ENCODE measurements at places on chromosomes 1 and 21. TPM values are rescaled to one million over a fixed set of nuclear protein-coding genes. Genes with fewer than 3 reads are reported as not detected.

CD34 gene
- 18.7 TPM for total RNA-seq

MIXL1 gene
- 0.13 TPM for total RNA-seq

B3GALT5 gene
- not detected for total RNA-seq

OR2T5 gene
- total RNA-seq: not detected

DYRK3 gene
- 22.4 TPM for total RNA-seq

FCRL5 gene
- not detected for total RNA-seq

ODF2L gene
- total RNA-seq: 98.0 TPM

SRSF11 gene
- 228 TPM for total RNA-seq

PLA2G2C gene
- not detected for total RNA-seq

NPR1 gene
- 3.7 TPM for total RNA-seq

PUSL1 gene
- total RNA-seq: 22.9 TPM

KRTAP12-2 gene
- total RNA-seq: not detected

AADACL3 gene
- total RNA-seq: not detected

HES3 gene
- total RNA-seq: not detected

CLEC20A gene
- total RNA-seq: not detected

TRABD2B gene
- total RNA-seq: not detected

VTCN1 gene
- not detected for total RNA-seq

SMIM1 gene
- total RNA-seq: 0.66 TPM

RAP1GAP gene
- 0.07 TPM for total RNA-seq

COL8A2 gene
- total RNA-seq: 3.6 TPM

MYOG gene
- total RNA-seq: not detected

DMBX1 gene
- total RNA-seq: not detected

TMPRSS15 gene
- not detected for total RNA-seq

ZSWIM5 gene
- total RNA-seq: 0.65 TPM

BTBD8 gene
- total RNA-seq: 2.1 TPM

CR1 gene
- total RNA-seq: not detected

NEK2 gene
- total RNA-seq: 28.3 TPM

LIN28A gene
- not detected for total RNA-seq

GBP6 gene
- total RNA-seq: not detected

CLCA1 gene
- not detected for total RNA-seq

ABCB10 gene
- total RNA-seq: 28.9 TPM

DRAXIN gene
- total RNA-seq: 0.93 TPM

KRTAP22-1 gene
- not detected for total RNA-seq

CHAF1B gene
- total RNA-seq: 8.2 TPM

SEC16B gene
- total RNA-seq: 0.40 TPM

TRIM63 gene
- total RNA-seq: not detected

TEX38 gene
- not detected for total RNA-seq

BATF3 gene
- total RNA-seq: 0.65 TPM

PDC gene
- total RNA-seq: not detected

SPRR1B gene
- not detected for total RNA-seq

RNU1-2 gene
- total RNA-seq: under 0.01 TPM

SPATA45 gene
- not detected for total RNA-seq

RAB7B gene
- 0.13 TPM for total RNA-seq

CD1D gene
- not detected for total RNA-seq

Data from thoracic aorta endothelial cell (primary cell).